ENCODE measurements at places on chromosomes 6 and 20.

DNA sequence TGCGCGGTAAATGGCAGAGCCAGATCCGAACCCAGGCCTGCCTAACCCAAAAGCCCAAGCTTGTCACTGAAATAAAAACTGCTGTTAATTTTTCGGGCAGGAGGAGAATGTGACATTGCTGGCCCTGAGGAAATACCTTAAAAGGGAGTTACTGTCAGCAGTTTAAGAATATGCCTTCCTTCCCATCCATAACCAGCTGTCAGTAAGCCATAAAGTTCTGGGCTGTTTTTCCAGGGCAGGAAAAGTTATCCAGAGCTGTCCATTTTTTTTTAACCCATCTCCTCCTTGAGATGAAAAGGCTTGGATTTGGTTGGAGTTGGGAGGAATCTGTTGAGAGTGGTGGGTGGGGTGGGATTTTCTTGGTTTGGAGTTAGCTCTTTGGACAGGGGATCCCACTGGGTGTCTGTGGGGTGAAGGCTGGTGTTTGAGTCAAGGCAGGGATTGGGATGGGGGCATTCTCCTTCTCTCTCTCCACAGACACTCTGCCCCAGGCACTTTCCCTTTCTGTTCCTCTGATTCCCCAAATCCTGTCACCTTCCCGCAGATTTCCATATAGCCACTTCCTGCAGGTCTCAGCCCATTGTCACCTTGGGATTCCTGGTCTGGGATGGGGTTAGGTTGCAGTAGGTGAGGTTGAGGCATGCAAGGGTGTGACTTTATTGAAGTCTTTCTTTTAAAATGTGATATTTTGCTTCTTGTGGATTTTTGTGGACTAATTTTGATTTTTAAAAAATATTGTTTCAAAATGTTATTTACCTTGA is 4.3 kb upstream of the KCNG1 start:
- DNase-seq = no peak

- DNase-seq = no peak
Measured at GRCh38 chr20:10225439-10226060, 6.9 kb downstream of the SNAP25 start.

DNA sequence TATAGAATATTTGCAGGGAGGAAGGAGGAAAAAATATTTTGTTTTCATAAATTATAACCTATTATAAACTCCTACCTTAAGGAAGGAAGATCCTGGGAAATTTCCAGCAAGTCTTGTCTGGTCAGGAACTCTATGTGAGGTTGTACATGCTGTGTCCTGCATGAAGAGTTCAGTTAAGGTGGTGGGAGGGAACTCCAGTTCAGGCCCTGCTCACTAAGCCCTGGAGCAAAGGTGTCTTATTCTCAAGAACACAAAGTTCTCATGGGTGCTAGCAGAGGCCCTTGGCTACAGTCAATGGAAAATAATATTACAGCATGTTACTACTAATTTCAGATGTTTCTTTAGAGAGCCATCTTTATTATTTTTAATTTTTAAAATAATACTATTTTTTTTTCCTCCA is 3.8 kb upstream of the OGFRL1 start:
- no peak for DNase-seq

- DNase-seq = no peak
Measured at GRCh38 chr20:50735813-50736212, 4.4 kb downstream of the PARD6B start.
